ENCODE measurements at places on chromosomes 7 and 10.

GRCh38 chr7:123665896-123666295 lies 10.2 kb downstream of the LMOD2 start:
- no peak for DNase-seq

- no peak for DNase-seq
Measured at GRCh38 chr7:130492523-130493274, 814 bp downstream of the MEST start.

DNA sequence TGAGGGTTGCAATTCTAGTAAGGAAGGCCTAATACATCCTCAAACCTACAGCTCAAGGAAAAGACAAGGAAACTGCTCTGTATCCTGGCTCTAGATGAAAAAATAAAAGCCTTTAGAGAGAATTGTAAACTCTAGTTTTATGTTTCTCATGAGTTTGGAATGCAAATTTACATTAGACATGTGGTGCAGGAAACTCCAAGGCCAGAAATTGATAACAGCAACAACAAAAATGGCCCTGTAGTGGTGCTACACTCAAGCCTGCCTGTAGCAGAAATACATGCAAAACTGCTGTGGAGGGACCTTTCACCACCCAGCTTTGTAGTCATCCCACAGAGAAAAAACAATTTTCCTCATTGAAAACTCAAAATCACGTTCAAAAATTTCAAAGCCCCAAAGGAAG lies 546.7 kb upstream of the LRRN3 start:
- no peak for DNase-seq

DNA sequence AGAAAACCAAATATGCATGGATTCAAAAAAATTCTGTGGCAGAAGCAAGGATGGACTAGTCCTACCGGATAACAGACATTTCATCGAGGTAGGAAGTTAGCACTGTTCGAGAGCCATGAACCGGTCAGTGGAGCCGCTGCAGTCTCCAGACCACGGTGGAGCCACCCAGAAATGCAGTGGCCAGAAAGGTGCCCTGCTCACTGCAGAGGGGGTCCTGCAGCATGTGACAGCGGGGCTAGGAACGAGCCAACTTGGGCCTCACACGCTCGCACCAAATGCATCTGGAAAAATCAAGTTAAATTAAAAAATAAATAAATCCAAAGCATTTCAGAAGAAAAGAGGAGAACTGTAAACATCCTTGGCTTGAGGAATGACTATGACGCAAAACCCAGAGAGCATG lies 13.1 kb upstream of the CFAP46 start:
- no peak for DNase-seq

- no peak for DNase-seq
Measured at GRCh38 chr10:16011548-16011947, 151.2 kb upstream of the MINDY3 start.

DNA sequence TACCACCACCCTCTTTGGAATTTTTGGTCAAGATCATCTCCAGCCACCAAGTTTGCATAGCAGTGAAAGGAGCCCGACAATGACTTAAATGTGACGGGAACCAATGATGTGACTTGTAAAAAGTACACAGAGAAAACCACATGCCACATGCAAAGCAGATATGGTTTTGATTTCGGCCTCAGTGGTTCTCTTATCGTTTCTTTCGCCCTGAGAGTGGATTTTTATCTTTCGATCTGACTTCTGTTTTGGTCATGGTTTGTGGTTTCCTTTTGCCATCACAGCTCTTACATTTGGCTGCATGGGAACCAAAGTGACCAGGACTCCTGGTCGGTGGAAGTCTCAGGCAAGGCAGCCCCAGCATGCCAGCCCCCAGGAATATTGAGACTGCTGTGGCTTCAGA lies 31.5 kb downstream of the TCF7L2 start:
- DNase-seq: no peak

- no peak for DNase-seq
Measured at GRCh38 chr10:114681542-114681941, 23.5 kb upstream of the ABLIM1 start.

- no peak for DNase-seq
Measured at GRCh38 chr7:30988351-30989005, 24.7 kb downstream of the GHRHR start.

- DNase-seq: no peak
Measured at GRCh38 chr10:47379901-47380300, 4.2 kb downstream of the ZNF488 start.

Measured in activated T-helper 1 cell treated with Interleukin-2 at 50 U/mL for 16 hours (primary cell).